ENCODE measurements at places on chromosomes 6 and 20.

- no peak for DNase-seq
Measured at GRCh38 chr6:106347219-106347618, 13.3 kb upstream of the CRYBG1 start.

DNA sequence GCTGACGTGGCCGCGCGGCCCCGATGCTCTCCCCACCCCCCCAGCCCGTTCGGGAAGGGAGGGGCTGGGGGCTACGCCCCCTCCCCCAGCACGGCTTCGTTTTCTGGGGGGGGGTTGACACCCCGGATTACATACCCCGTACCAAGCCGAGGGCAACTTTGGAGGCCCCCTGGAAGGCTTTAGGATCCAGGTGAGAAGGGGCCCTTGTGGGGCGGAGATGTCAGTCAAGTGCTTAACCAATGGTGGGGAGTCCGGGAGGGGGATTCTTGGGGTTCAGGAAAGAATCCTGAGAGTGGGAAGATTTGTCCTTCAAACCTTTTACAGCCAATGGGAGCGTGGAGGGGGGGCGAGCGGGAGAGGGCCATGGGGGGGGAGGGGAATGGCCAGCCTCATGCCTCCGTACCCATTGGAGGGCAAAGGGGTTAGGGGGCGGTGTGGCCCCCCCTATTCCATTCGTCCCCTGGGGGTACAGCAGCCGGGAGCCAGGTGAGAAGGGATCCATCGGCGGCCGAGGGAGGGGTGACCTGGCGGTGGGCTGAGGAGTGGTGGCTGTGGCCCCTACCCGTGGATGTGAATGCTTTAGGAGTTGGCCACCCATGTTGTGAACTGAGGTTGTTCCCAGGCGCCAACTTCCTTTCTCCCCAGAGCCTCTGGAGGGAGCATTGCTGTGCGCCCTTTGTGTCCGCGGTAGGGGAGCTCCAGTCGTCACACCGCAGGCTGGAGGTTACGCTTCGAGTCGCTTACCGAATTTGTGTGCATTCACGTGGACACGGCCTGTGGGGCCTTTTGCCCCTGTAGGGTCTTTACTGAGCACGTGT lies 682 bp downstream of the BRD2 start:
- no peak for DNase-seq

DNA sequence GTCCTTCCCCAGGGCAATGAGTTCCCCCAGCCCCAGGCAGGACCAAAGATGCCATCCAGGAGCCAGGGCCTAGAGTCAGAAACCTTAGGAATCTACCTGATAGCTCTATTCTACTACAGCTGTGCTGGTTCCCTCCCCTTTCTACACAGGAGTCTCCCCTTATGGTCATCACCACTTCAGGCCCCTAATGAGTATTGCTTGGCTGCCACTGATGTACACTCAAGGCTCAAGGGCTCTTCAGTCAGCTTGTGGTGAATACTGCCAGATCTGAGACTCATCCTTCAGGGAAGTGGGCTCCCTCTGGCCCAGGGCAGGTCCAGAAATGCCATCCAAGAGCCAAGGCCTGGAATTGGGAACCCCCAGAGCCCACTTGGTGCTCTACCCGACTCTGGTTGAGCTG lies 248.6 kb downstream of the ALDH8A1 start:
- peak; percentile 80 for DNase-seq

GRCh38 chr20:43243672-43244269 lies 54.1 kb upstream of the PTPRT start:
- no peak for DNase-seq

DNA sequence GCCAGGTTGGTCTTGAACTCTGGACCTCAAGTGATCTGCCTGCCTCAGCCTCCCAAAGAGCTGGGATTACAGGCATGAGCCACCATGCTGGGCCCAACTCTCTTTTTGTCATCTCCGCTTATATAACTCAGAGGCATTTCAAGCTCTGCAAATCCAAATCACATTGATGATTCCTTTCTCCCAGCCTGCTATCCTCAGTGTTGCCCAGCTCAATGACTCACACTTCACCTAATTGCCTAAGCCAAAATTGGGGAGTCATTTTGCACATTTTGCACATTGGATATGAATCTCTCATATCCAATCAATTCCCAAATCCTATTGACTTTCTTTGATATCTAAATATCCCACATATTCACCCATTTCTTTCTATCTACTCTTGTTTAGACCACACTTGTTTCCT lies 3.9 kb downstream of the UTRN start:
- DNase-seq, result no peak

GRCh38 chr6:119533603-119534279 lies 184.2 kb upstream of the MAN1A1 start:
- no peak for DNase-seq

GRCh38 chr6:112180095-112180820 lies 74.1 kb downstream of the LAMA4 start:
- DNase-seq, result peak; percentile 56

DNA sequence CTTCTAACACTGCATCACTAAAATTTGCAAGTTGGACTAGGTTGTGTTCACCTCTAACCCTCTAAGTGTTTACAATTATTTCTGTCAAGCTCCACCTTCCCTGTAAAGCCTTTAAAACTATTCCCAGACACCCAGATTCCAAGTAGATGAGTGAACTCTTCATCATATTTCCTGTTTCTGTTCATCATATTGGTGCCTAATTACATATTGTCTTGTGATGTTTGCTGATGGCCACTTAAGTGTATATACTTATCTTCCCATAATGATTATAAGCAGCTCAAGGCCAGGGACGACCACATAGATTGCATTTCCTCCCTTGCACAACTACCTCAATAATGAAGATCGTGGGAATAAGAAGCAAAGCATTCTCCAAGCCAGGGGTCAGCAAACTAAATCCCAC lies 16.8 kb downstream of the TNFRSF21 start:
- no peak for DNase-seq

DNA sequence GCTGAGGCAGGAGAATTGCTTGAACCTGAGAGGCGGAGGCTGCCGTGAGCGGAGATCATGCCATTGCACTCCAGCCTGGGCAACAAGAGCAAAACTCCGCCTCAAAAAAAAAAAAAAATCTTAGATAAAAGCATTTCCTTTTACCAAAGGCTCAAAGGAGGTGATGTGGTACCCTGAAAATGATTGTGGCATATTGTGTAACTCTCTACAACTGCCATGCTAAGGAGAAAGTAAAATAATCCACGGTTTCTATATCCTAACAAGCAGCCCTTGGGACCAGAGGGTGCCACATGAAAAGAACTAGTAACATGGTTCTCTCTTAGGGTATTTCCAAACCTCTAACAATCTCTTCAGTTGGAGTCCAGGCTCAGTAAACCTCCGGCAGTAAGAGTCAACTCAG lies 38.8 kb upstream of the SLA2 start:
- DNase-seq, result no peak

- no peak for DNase-seq
Measured at GRCh38 chr6:127690092-127690491, 113.1 kb downstream of the C6orf58 start.

- DNase-seq, result no peak
Measured at GRCh38 chr6:85451565-85452306, 1.9 kb downstream of the NT5E start.

- no peak for DNase-seq
Measured at GRCh38 chr6:157198425-157199279, 124.7 kb downstream of the TMEM242 start.

DNA sequence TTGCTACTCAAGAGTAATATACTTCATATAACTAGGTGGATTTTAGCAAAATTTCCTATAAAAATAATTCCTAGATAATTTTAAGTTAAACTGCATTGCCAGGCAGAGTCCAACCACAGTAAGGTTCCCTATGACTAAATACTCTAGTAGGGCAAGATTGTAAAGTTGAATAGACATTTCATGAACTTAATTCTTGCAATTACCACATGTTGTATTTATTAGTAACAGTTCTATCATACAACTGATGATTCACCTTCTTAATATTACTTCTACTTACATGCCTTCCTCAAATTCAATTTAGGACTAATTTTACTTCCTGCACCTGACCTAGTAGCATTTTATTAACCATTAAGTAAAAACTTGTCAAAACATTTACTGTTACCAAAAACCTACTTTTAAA lies 266.7 kb upstream of the THEMIS start:
- no peak for DNase-seq

DNA sequence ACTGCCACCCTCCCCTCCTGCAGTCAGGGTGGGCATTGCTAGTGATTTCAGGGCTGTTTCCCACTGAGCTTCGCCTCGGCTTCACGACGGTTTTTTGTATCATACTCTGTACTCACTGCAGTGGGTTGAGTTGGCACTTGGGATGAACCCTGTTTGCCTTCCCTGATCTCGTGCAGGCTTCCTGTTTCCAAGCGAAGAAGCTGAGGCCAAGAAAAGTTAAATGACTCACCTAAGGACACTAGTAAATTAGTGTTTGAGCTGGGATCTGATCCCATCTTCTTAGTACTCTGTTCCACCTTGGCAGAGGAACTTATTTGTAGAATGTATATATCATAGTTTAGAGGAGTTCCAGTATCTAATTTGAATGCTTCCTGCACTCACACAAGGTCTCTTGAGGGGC lies 50.3 kb upstream of the VSTM2L start:
- no peak for DNase-seq

- DNase-seq, result peak; percentile 29
Measured at GRCh38 chr6:71288228-71289038, at the start of gene OGFRL1. Gene OGFRL1, plus strand, starts transcription at chr6:71288811. Its CDS starts 126 bp downstream, at chr6:71288937.

- no peak for DNase-seq
Measured at GRCh38 chr6:6243846-6244245, 76.6 kb downstream of the F13A1 start.

GRCh38 chr6:83696674-83697073 lies 12.2 kb downstream of the SNAP91 start:
- no peak for DNase-seq

- no peak for DNase-seq
Measured at GRCh38 chr20:62636446-62636845, 5.9 kb upstream of the SLCO4A1 start.

- no peak for DNase-seq
Measured at GRCh38 chr20:36408219-36408618, 102.1 kb downstream of the DLGAP4 start.

DNA sequence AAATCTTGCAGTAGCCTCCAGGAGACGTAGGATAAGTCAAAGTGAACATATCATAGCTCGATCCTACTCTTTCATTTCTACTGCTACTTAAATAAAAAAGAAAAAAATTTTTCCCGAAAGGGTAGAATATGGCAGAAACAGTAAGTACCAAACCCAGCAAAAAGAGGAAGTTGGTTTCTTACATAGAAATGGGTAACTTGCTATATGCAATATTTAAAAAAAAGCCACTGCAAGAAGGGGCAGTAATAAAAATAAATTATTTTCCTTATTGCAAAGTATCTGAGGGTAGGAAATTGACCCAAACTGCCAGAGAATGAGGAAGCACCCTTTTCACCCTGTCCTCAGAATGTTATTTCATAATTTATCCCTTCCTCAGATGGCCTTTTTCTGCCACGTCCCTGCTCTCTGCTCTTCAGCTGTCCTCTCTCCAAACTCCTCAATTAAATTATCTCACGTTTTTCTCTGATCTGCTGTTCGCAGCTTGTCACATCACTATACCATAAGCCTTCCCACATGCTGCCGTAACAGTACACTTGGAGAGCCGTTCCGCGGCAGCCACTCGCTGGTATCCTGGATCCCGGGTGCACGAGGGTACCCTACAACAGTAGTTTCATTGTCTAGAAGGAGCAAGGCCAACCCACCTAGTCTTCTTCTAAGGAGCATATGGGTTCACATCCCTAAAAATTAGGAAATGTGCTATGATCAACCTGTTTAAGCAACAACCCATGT lies 149.6 kb downstream of the BACH2 start:
- no peak for DNase-seq

DNA sequence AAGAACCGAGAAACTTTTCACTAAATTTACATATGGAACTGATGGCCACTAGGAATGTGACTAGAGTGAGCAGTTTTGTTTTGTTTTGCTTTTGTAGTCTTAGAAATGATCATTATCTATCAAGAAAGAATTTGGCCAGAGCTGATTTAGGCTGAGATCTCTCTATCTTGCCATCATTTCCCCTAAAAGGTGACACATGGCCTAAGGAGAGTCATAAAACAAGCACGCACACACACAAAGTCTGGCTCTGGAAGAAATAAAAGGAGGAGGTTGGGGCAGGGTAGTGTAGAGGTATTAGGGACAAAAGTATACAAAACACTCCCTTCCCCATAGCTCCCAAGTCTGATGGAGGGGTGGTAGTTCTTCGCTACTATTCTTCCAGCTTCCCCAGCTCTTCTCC lies 56.4 kb downstream of the RIPOR2 start:
- DNase-seq, result no peak

DNA sequence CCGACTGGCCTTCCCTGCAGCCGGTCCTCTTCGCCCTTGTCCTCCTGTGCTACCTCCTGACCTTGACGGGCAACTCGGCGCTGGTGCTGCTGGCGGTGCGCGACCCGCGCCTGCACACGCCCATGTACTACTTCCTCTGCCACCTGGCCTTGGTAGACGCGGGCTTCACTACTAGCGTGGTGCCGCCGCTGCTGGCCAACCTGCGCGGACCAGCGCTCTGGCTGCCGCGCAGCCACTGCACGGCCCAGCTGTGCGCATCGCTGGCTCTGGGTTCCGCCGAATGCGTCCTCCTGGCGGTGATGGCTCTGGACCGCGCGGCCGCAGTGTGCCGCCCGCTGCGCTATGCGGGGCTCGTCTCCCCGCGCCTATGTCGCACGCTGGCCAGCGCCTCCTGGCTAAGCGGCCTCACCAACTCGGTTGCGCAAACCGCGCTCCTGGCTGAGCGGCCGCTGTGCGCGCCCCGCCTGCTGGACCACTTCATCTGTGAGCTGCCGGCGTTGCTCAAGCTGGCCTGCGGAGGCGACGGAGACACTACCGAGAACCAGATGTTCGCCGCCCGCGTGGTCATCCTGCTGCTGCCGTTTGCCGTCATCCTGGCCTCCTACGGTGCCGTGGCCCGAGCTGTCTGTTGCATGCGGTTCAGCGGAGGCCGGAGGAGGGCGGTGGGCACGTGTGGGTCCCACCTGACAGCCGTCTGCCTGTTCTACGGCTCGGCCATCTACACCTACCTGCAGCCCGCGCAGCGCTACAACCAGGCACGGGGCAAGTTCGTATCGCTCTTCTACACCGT lies 6.1 kb downstream of the UBD start:
- no peak for DNase-seq

- no peak for DNase-seq
Measured at GRCh38 chr6:121711472-121711871, 276.0 kb downstream of the GJA1 start.

DNA sequence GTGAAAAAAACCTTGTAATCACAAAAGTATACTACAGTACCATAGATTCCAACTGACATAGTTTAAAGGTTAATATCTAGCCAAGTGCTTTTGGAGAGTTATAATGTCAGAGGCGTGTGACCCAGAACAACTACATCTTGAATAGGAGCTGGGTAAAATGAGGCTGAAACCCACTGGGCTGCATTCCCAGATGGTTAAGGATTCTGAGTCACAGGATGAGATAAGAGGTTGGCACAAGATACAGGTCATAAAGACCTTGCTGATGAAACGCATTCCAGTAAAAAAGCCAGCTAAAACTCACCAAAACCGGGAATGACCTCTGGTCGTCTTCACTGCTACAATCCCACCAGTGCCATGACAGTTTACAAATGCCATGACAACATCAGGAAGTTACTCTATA lies 22.4 kb upstream of the KIAA0408 start:
- DNase-seq, result no peak

DNA sequence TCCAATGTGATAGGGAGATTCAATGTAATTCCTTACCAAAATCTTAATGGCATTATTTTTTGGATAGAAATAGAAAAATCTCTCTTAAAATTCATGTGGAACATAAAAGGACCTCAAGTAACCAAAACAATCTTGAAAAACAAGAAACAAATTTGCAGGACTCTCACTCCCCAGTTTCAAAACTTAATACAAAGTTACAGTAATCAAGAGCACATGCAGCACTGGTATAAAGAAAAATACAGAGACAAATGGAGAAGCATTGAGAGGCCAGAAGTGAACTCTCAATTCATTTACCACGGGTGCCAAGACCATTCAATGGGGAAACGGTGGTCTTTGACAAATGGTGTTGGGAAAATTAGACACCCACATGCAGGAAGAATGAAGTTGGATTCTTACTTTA lies 7.8 kb upstream of the TSBP1 start:
- DNase-seq, result no peak

All from NCI-H187 treated with DMSO at 0.1 percent for 48 hours (cell line).